ENCODE measurements at places on chromosomes 1 and 21.
A peak's percentile ranks its signal among the peaks of the same experiment; 100 is the strongest.

GRCh38 chr1:59504276-59504675 is 207.4 kb downstream of the FGGY start:
- DNase-seq = no peak

GRCh38 chr1:213779228-213779627 is 208.5 kb upstream of the PROX1 start:
- no peak for DNase-seq

DNA sequence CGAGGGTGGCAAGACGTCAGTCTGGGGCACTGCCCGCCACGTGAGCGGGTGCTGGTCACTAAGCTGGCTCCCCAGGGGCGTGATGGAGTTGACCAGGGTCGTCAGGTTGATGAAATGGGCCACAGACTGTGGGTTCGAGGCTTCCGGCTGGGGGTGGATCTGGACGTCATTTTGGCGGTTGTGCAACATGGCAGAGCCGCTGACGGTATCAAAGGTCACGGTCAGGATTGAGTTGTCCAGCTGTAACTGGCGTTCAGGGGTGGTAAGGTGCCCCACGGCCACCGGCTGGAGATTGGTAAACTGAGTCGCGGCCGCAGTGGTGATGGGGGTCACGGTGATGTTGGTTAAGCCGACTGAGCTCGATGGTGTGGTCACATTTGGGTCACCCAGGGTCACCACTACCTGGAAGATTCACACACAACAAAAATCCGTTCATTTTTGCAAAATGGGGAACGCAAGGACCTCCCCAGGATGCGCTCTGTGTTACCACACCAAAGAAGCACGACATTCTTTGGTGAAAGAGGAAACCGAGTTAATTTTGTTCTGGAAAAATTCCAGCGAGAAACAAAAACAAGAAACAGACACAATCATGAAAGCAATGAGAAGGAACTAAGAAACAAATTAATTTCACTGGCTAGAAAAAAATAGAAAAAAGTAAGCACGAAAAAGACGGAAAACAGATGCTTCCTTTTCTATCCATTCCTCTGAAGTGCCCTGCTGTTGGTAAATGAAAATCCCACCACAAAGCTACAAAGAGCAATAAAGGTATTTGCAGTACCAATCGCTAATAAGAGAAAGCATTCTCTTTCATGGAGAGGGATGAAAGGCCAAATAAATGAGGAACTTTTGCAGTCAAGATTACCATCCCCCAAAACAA is 34.7 kb upstream of the RIPK4 start:
- DNase-seq = no peak

GRCh38 chr1:48741380-48741779 is 35.3 kb downstream of the BEND5 start:
- no peak for DNase-seq

- DNase-seq = no peak
These were observed 29.2 kb downstream of the VASH2 start for GRCh38 chr1:212979340-212980122.

GRCh38 chr1:172203135-172203823 is 217.2 kb upstream of the C1orf105 start:
- DNase-seq = peak; percentile 3

- DNase-seq = no peak
These were observed 11.8 kb downstream of the OXCT2 start for GRCh38 chr1:39759436-39759726.

- no peak for DNase-seq
These were observed 104.6 kb downstream of the ENAH start for GRCh38 chr1:225548140-225548857.

GRCh38 chr1:98157524-98158313 is 236.9 kb upstream of the DPYD start:
- no peak for DNase-seq

GRCh38 chr1:225774281-225775147 is 3.1 kb upstream of the SRP9 start:
- DNase-seq = no peak

GRCh38 chr1:209319057-209319432 is 264.5 kb upstream of the CAMK1G start:
- no peak for DNase-seq

- no peak for DNase-seq
These were observed 4.6 kb downstream of the PTGER3 start for GRCh38 chr1:71043065-71043464.

DNA sequence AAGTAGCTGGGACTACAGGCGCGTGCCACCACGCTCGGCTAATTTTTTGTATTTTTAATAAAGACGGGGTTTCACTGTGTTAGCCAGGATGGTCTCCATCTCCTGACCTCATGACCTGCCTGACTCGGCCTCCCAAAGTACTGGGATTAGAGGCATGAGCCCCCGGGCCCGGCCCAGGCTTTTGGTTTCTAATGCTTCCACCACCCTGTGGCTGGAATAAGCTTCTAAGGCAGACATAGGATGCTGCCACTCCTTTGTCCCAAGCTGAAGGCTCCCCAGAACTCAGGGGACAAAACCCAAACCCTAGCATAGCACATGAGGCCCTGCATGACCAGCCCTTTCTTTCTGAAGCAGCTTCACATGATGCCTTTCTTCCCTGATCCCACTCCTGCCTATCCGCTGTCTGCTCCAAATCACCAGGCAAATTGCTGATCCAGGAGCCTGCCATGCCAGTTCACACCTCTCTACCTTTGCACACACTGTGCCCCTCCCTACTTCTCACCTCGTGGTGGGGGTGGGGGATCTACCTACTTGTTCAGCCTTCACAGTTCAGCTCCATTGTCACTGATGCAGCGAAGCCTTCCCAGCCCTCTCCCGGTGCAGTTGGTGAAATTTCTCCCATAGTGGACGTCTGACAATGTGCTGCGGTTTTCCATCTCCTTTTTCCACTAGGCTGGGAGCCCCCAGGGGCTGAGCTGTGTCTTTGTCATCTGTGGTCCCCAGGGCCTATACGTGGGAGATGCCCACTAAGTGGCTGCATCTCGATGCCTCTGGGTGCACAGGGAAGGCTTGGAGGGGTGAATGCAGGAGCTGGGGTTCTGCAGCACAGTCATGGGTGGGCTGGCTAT is 6.9 kb downstream of the PTPRU start:
- DNase-seq = no peak

DNA sequence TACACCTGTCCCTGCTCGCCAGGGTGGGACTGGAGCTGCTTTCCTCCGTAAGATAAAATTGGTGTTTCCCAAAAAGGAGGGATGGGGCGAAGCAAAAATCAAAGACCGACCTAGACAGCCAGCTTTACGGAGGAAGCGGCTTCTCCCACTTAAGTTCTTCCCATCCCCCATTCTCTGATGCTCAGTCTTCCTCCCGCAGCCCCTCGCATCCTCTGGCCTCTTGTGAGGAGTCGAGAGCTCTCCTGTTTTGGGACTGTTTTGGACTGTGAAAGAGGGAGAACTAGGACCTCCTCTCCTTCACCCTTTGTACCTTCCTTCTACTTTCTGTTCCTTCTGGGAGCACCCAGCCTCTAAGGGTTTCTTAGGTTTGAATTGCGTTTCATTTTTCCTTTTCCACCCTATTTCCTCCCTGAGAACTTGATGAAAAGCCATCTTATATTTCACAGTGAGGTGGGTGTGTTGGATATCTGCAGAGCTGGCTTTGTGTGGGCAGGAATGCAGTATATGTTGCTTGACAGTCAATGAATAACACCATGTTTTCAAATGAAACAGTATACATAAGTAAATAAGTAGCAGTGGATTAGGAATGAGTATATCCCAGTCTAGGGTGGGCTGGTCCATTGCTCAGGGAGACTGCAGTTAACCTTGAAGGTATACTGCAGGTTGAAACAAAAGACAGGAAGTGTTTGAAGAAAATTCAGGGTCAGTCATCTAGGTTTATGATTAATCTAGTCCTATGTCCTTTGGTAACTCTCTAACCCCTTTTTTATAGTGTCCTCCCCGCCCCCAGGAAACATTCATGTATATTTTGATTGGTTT is 848 bp downstream of the CTTNBP2NL start:
- no peak for DNase-seq

GRCh38 chr1:18411820-18412641 is 68.7 kb upstream of the KLHDC7A start:
- no peak for DNase-seq

DNA sequence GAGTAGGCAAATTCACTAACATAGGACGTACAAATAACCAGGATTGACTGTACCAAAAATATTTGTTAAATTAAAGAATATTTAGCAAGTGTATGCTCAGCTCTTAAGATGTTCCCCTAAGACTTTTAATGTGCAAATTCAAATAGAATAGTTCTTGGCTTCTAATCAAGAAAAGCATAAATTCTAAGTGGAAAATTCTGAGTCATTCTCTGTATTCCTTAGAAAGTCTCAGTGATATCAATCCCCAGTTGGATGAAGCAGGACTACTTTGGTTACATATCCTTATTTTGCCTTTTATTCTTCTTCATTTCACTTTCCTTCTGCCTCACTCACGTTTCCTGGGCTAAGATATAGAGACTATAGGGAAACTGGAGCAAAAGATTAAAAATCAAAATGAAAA is 130.2 kb downstream of the IFI44 start:
- DNase-seq = no peak

- DNase-seq = no peak
These were observed 57.9 kb downstream of the UCK2 start for GRCh38 chr1:165885305-165885694.

- peak; percentile 92 for DNase-seq
These were observed 905 bp downstream of the BTBD19 start for GRCh38 chr1:44808938-44809917.

DNA sequence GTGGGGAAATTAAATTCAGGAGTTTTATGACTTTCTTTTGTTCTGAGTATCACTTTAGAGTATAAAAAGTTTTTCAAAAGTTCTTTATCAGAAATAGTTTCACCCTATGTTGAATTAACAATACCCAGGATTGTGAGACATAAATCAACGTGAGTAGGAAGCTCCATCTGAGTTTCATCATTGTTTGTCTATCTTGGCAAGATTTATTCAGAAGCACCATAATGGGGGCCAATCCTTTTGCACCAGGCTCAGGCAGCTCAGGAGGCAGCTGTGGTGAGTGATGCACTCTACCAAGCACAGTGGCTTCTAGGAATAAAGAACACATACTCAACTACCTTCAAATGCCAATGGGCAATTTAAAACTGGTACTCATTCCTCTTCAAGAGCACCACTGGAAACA is 12.0 kb downstream of the CREG1 start:
- no peak for DNase-seq

DNA sequence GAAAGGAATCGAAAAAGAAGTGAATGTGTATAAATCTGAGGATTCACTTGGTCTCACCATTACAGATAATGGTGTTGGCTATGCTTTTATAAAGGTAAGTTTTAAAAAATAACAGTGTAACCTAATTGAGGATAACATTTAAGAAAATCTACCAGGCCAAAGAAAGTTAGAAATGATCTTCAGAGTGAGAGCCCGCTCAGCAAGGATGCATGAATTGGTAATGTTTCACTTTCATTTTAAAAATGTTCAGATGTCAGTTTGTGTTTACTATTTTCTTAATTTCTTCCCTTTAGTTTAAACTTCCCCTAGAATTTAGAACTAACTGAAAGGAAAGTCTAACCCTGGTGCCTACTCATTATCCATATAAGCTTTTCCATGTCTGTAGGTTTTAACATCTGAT is 35.0 kb downstream of the GIPC2 start:
- DNase-seq = no peak

DNA sequence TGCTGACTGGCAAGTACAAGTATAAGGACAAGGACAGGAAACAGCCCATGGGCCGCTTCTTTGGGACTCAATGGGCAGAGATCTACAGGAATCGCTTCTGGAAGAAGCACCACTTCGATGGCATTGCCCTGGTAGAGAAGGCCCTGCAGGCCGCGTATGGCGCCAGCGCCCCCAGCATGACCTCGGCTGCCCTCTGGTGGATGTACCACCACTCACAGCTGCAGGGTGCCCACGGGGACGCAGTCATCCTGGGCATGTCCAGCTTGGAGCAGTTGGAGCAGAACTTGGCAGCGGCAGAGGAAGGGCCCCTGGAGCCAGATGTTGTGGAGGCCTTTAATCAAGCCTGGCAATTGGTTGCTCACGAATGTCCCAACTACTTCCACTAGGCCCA is 32.0 kb downstream of the SLC16A1 start:
- DNase-seq = no peak

DNA sequence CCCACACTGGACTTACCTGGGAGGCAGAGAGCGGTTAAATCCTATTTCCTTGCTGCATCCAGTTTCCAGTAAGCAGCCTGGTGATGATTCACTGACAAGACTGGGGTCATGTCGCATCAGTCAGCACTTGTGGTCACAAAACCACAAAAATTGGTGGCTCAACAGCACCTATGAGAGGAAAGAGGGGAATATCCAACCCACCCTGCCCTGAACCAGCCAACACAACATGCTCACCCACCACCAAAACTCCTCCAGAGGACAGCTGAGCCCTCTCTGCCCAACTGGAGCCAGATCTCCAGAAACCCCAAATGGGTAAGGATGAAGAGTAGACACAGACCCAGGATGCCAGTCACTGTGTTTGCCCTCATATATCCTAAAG is 64.0 kb downstream of the CD46 start:
- no peak for DNase-seq

DNA sequence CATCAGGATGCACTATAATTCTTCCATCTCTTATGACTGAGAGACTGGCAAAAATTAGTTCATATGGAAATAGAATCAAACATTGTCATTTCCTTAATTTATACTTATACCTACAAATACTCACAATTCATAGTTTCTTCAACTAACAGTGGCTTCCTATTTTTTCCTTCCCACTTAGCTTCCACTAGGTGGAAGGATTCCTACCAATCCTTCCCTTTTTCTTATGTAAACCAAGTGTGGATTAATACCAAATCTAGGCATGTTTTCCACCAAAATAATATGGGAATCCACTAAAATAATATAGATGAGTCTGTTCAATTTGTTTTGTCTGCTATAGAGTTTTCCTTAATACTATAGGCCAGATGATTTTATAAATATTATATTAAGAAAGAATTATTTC is 1537.1 kb downstream of the PLA2G4A start:
- DNase-seq = no peak

DNA sequence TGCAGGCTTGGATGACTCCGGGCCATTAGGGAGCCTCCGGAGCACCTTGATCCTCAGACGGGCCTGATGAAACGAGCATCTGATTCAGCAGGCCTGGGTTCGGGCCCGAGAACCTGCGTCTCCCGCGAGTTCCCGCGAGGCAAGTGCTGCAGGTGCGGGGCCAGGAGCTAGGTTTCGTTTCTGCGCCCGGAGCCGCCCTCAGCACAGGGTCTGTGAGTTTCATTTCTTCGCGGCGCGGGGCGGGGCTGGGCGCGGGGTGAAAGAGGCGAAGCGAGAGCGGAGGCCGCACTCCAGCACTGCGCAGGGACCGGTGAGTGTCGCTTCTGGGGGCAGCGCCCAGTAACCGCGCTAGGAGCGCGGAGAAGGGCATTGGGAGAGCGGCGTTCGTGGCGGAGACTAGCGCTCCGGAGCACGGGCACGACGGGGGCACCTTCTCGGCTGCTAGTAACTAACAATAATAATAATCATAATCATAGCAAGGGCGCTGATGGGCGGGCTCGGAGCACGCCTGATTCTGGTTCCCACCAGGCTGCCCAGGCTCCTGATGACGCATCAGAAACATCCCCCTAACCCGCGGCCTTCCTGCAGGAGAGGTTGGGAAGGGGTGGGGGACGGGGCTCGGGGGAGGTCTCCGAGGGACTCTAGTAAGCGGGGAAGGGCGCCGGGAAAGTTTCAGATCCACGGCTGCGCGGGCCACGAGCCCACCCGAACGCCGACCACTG is at the start of gene MX1:
Gene MX1 (plus strand): TSS at position 286 of the 722 bp plus-strand sequence. CDS start 5,832 bp downstream, outside the sequence.
- DNase-seq = peak; percentile 88

- no peak for DNase-seq
These were observed 112.8 kb downstream of the C1orf21 start for GRCh38 chr1:184499616-184500015.

GRCh38 chr1:214435867-214436266 is 115.5 kb downstream of the PTPN14 start:
- DNase-seq = no peak

GRCh38 chr1:223233410-223234169 is 90.5 kb upstream of the TLR5 start:
- no peak for DNase-seq
